ENCODE measurements at places on chromosomes 16 and 17. TPM values are rescaled to one million over a fixed set of nuclear protein-coding genes. Genes with fewer than 3 reads are reported as not detected.

DNA sequence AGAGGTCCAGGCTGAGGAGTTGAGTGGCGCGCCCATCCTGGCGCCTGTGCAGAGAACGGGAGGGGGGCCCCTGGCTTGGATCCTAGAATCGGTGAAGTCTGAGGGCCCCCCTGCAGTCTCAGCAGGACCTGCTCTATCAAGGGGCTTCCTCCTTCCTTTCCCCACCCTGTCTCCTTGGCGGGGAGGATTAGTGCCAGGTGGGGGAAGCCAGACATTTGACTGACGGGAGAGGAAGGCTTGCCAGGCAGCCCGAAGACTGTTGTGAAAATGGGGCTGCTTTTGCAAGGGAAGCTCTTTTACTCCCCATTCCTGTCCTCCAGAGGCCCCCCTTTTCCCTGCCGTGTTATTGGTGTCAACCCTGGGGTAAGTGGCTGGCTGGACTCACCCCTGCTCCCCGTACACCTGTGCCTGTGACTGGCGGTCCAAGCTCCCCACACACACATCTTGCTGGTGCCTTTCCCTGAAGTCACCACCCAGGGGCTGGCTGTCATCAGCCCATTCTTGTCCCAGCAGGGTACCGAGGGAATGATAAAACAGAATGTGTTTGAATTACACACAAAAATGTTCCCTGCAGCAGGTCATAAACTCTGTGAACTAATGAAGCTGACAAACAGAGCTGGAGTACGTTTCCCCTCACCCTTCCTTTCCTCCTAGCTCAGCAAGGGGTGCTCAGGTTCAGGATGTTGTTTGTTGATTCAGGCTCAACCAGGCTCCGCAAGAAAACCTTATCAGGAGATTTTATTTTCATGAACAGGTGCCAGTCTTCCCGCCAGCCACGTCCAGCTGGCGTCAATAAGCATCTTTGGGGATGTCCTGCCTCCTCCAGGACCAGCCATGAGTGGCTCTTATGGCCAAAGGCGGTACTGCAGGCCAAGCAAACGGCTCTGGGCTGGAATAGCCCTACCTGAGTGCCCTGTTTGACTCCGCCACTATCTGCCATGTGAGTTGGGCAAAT lies 4.4 kb upstream of the ARMC7 start:
- no peak for DNase-seq

Gene PAQR4
- 2.8 TPM for total RNA-seq

- no peak for DNase-seq
Observed at GRCh38 chr17:36106493-36106835, 2.8 kb downstream of the CCL4 start.

DNA sequence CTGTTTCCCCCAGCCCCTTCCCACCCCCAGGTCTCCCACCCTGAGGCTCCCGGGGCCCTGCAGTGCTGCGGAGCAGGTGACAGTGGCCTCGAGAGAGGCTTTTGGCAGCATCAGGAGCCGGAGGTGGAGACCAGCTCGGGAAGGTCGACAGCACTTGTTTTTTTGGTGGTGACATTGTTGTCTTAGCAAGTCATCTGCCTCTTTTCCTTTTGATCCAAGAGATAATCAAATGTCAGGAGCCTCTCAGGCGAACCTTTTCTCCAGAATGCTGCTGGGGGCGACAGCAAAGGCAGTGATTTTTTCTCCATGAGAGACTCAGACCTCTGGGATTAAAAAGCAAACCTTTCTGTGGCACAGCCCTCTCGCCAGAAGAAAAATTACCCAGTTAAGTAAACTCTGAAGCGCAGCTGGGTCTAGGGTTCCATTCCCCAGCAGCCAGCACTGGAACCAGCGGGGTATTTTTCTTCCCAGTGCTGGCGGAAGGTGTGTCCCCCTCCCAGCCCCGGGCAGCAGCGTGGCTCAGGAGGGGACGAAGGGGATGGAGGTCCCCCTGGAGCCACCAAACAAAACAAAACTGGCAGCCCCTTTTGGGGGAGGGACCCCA lies 37.2 kb downstream of the GRIN2C start:
- no peak for DNase-seq

DNA sequence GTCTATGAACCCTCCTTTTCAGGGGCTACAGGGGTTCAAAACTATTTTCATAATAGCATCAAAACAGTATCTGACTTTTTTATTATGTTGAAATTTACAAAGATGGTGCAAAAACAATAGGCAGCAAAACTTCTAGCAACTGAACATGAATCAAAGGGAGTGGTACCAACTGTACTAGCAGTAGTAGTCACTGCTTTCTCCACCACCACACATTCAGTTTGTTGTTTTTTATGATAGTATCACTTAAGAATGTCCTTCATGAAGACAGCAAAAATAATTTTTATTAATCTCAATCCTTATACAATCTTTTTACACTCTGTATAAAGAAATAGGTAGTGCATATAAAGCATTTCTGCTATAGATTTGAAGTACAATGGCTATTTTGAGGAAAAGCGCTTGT lies 47.6 kb downstream of the MED13 start:
- DNase-seq: no peak
